CD4-positive, alpha-beta T cell treated with Interleukin-12 subunit alpha and Interleukin-12 subunit beta, for 1 hour (primary cell): ENCODE measurements at places on chromosomes 4 and X.

DNA sequence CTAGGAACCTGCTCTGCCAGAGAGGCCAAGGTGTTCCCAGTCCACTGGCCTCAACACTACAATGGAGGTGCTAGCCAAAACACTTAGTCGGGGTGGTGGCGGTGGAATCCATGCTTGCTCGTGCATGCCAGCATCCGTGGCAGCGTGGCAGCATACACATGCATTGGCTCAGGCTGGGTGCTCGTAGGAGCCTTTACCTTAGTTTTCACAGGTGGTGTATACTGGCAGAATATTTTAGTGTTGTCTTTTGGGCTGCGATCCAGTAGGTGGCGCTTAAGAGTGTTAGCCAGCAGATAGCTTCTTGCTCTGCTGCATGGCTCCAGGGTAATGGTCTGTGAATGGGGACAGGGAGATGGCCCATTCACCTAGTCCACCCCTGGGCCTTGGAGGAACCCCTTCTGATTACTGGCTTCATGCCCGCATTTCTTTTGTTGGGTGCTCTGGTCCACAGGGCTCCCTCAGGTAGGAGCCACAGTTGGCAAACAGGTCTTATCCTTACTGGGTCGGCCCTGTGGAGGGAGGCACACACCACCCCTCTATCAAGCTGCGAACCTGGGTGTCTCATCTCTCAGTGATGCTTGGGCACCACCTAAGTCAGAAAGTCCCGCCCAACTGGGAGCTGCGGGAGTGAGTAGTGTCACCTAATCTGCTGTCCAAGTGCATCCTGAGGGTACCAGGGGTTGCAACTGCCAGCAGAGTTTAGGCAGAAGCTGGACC lies 40.0 kb downstream of the RIPPLY1 start:
- peak; percentile 1 for DNase-seq

- no peak for DNase-seq
Observed at GRCh38 chr4:110623718-110624397, 981 bp upstream of the PITX2 start.

- no peak for DNase-seq
Observed at GRCh38 chr4:68877555-68877954, 61.8 kb downstream of the UGT2B10 start.

- DNase-seq = no peak
Observed at GRCh38 chr4:92994727-92995126, 691.0 kb downstream of the GRID2 start.

DNA sequence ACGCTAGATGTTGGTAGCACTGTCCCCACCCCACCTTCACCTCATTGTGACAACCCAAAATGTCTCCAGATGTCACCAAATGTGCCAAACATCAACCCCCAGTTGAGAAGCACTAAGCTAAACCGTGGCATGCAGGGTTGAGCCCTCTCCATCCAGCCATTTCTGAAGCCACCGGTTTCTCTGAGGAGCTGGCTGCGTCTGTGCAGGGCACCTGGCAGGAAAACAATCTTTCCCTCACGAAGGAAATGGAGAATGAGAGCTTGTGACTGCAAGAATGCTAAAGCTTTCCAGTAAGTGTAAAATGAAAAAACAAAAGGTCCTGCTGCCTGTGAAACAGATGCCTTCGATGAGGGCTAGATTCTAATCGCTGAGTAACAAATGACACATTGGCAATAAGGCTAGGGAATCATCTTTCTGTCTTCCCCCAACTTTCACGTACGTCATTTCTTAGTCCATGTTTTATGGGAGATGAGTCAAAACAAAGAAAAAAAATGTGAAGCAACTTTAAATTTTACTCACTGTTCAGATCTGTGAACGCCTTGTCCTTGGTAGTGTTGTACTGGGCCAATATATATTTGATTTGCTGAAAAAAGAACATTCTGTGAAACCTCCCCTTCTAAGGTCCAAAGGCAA lies 59.9 kb downstream of the PROM1 start:
- DNase-seq = no peak
